Right kidney (tissue), 9 donors: ENCODE measurements at places on chromosomes 7 and 10.

DNA sequence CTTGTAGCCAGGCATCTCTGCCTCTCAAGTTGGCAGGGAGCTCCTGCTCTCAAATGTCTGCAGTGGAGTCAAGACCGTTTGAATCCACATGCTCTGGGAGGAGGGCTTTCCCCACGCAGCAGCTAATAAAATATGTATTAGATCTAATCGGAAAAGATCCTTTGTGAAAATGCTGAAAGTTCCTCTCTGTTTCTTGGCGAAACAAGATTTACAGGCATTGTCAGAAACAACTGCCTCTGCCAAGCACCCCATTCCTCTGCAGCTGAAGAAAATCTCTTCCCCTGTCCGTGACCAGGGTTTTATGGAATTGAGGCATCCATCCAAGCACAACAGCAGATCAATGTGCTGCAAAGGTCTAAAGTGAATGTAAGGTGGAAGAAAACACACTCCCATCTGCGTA, 165.8 kb downstream of the TCERG1L start:
- no peak for DNase-seq

DNA sequence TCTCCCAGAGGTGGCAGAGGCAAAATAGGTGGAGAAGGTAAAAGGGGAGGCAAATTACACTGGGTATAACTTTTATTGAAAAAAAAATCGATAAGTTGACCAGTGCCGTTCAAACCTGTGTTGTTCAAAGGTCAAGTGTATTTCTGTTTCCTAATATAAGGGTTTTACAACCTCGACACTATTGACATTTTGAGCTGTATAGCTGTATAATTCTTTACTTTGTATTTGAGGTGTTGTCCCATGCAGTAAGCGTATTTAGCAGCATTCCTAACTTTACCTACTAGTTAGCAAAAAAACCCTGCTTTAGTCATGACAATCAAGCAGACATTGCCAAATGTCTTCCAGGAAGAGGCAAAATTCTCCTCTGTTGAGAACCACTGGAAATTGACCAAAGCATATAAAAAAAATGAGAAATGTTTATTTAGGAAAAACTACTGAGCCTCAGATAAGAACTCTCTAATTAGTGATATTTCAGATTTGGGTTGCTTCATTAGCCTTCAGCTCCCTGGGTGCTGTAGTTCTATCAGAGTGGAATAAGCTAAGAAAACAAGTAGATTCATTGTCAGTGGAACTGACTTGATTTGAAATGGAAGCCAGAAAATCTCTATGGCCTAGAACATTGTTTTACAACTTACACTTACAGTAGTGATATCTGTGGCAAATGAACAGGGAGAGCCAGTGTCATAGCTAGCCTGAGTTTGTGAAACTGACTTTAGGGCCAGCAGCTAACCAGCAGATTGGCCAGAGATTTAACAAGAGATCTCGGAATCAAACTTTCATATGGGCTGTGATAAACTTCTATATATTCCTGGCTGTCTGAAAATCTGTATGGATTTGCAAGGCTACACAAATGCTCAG, 331.6 kb downstream of the DGKB start:
- DNase-seq: no peak

GRCh38 chr10:10295537-10295936, 722.1 kb upstream of the CELF2 start:
- no peak for DNase-seq

GRCh38 chr7:156554488-156554887, 86.1 kb upstream of the RNF32 start:
- no peak for DNase-seq

DNA sequence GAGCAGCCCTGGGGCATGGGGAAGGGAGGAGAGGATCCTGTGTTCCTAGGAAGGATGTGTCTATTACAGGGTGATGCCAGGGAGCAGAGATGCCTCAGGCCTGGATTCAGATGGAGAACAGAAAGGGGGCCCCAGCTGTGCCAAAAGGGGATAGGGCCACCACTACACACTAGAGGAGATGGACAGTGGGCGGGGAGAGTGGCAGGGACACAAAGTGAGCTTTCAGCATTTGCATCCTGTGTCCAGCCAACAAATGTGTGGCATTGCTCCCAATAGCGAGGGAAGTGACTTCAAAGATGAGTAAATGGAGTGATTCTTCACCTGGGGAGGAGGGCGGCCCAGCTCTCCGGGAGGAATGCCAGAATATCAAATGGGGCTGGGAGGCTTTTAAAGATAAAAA, 64.9 kb upstream of the WAPL start:
- DNase-seq: no peak

- no peak for DNase-seq
Observed at GRCh38 chr7:16509829-16510228, 16.8 kb upstream of the LRRC72 start.

DNA sequence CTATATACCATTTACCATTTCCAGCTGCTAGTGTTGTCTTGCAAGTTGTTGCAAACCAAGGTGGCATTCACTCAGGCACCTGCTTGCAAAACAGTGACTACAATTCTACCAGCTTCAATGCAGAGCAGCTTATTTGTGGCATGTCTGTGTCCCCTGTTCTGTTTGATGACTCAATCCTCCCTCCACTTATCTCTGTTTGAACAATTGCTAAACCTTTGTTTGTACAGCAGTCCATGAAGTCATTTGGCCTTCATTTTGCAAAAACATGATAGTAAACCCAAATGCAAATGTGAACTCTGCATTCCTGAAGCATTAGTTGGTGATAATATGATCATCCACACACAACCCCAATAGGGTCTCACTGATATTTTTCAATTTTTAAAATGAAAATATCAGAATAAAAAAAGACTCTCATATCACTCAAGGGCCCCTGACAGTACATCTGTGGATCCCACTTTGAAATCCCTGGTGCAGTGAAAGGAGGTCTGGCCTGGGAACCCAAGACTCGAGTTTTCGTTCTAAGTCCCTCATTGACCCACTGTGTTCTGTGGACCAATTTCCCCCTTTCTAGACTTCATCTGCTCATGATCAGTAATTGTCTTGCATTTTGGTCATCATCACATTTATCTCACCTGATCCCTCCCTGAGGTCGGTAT, 425.4 kb downstream of the RPS24 start:
- no peak for DNase-seq

GRCh38 chr7:33700001-33700899, 205.1 kb upstream of the BMPER start:
- DNase-seq: no peak

- DNase-seq: no peak
Observed at GRCh38 chr7:130153211-130153908, 51.8 kb downstream of the TMEM209 start.

- DNase-seq: no peak
Observed at GRCh38 chr10:128213156-128213555, 86.9 kb upstream of the MKI67 start.

DNA sequence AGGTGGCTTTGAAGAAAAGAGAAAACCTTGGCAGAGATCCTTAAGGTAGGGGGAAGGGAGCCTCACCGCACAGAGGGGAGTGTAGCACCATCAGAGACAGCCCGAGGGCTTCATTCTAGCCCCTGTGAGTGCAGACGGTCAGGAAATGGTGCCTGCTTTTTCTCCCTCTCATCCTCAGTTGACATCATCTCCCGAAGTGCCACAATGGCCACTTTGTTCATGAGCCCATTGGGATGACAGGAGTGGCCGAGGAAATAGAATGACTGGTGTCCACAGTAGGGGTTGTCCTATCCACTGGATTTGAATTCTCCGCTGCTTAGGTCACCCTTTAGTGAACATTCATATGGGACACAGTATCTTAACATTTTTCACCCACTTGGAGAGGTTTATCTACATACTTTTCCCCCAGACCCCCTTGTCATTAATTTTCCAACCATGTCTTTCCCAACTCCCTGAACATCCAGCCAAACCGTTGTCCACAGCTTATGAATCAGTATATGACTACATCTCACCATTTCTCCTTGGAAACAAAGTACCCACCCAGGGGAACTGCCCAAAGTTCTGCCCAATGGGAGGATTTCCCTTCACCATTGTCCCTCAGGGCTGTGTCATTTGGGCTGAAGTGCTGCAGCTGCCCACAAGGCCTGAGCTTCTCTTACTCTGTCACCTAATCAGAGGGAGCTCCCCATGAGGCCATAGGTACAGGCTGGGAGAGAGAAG, 108.8 kb downstream of the ADCY1 start:
- no peak for DNase-seq

GRCh38 chr7:108406222-108406890, 49.9 kb downstream of the NRCAM start:
- no peak for DNase-seq

- DNase-seq: peak; percentile 83
Observed at GRCh38 chr10:91162495-91163268, 57.8 kb upstream of the PCGF5 start.

DNA sequence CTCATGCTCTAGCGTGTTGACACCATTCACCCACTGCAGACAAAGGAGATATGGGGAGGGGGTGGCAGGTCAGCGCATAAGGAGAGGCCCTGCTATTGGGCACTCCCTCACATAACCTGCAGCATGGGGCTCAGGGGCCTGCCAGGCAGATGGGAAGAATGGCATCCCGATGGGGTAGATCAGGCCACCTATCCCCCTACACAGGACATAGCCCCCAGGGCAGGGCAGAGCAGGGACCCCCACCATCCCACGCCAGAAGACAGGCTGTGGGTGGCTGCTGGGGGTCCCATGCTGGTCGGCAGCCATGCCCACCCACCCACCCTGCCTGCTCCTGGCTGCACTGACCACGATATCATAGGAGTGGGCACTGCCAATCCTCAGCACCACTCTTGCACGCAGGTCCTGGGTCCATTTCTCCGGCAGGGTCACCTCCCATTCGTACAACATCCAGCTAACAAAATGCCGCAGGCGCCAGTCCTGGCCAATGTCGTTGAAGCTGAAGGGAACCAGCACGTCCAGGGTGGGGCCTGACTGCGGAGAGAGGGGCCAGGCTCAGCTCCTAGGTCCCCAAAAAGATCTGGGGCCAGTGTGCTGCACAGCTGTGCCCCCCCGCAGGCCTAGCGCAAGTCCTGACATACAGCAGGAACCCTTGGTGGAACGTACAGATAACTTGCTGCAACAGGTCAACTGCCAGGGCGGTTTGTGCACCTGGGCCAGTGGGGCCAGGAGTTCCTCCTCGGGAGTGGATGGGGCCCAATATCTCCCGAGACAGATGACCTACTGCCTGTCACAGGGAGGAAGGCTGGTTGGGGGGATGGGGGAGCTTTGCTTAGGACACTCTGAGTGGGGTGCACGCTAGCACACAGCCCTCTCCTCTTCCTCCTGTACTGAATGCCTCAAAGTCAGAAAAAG, 45.9 kb upstream of the ZNF479 start:
- no peak for DNase-seq

GRCh38 chr10:119284679-119285096, 77.3 kb downstream of the GRK5 start:
- no peak for DNase-seq

DNA sequence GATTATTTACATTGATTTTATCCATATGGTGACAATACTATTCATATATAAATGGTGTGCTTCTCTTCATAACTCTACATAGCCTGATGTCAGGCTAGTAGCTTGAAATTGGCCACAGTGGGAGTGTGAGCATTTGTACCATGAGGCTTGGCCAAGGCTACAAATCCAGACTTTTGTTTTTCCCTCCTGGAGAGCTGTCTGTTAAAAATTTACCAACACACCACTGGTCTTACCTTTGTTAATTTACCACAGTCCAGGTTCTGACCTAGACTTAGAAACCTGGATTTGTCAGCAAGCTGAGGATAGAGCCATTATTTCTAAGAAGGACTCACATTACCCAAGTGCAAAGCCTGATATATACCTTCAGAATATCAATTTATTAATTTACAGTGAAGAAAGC, 45.5 kb upstream of the ATRNL1 start:
- DNase-seq: no peak

DNA sequence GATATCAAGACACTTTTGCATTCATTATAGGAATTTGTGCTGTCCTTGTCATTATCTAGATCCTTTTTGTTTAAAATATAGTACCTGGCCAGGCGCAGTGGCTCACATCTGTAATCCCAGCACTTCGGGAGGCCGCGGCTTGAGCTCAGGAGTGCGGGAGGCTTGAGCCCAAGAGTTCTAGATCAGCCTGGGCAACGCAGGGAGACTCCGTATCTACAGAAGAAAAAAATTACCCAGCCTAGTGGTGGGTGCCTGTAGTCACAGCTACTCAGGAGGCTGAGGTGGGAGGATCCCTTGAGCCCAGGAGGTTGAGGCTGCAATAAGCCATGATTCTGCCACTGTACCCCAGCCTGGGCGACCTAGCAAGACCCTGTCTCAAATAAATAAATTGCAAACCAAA, 621 bp upstream of the MORN4 start:
- DNase-seq: no peak

- no peak for DNase-seq
Observed at GRCh38 chr7:102096706-102097427, 189.8 kb upstream of the SH2B2 start.

DNA sequence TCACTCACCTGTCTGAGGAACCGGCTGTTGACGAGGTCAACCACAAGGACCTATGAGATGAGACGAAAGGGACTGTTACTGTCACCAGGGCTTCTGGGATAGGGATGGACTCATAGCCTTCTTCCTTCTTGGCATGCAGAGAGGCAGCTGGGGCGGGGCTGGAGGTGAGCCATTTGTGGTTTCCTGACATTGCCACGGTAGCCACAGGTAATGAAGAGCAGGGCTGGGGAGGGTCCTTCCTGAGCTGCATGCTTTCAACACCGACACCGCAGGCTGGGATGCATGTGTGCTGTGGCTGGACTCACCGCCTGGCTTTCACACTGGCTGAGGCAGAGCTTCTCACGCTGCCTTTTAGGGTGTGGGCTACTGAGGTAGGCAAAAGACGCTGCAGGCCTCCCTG, 46.4 kb upstream of the MKRN1 start:
- no peak for DNase-seq

DNA sequence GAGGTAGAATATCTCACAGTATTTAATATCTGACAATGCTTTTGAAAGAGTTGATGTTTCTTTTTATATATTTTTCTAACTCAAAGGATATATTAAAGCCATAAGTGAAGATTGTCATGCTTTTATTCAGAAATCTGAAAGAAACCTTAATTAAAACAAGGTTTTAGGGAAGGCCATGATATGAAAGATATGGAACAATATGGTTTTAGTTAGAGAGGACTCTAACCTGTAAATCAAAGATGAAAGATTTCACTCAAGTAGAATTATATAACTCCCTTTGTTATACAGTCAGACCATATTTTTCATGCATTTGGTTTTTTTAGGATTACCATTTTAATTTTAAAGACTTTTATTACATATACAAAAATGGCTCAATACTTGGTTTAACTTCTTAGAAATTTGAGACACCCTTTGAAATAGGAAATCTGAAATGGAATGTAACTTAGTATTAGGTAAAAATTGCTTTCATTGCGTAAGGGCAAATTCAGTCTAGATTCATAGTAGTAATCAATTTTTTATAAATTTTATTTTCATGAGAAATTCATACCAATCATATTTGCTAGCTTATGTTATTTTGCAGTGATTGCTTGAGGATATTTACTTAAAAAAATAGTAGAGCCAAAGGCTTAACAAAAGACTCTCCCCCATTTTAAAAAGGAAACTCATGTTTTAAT, 119.8 kb downstream of the TWIST1 start:
- DNase-seq: no peak
